ENCODE measurements at places on chromosomes 3 and 15. TPM values are rescaled to one million over a fixed set of nuclear protein-coding genes. Genes with fewer than 3 reads are reported as not detected.

The SPSB4 gene
- total RNA-seq = 0.07 TPM

The GTPBP8 gene
- total RNA-seq = 15.5 TPM

The DPPA2 gene
- not detected for total RNA-seq

The PEX5L gene
- total RNA-seq = not detected

The AVEN gene
- 23.5 TPM for total RNA-seq

The PAQR5 gene
- total RNA-seq = 97.0 TPM

The TNFAIP8L3 gene
- total RNA-seq = 30.6 TPM

The SV2B gene
- 0.08 TPM for total RNA-seq

Measured in A549 treated with Mapracorat at 1 μM for 4 hours (cell line).